Sigmoid colon (tissue), 7 donors: ENCODE measurements at places on chromosomes 4 and X.

DNA sequence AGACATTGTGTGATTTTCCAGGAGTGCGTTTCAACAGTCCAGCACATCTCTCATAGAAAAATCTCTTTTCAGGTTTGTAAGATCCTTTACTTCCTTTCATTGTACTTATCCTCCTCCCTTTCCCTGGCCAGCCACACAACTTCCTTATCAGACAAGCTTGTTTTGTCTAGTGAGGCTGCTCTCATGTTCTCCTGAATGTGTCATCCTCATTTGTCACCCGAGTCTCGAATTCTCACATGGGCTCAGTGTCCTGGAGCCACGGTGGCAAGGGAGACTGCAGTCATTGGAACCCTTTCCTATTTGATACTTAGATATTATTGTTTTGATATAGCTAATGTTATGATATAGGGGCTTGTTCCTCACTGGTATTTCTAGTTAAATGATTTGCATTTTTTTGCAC lies 16.9 kb downstream of the SYNPO2 start:
- H3K4me3 ChIP-seq = no peak overlapping the region
- H3K4me1 ChIP-seq = peaks cover 86% of the 10 kb centered on the region
- DNase-seq = no peak
- H3K27me3 ChIP-seq = no peaks in the 10 kb centered on the region
- no peaks in the 10 kb centered on the region for H3K36me3 ChIP-seq

GRCh38 chr4:71360844-71361243 lies 22.0 kb downstream of the SLC4A4 start:
- no peaks in the 10 kb centered on the region for H3K36me3 ChIP-seq
- H3K27ac ChIP-seq = no peak overlapping the region
- H3K4me3 ChIP-seq = no peak overlapping the region
- H3K27me3 ChIP-seq = no peaks in the 10 kb centered on the region

DNA sequence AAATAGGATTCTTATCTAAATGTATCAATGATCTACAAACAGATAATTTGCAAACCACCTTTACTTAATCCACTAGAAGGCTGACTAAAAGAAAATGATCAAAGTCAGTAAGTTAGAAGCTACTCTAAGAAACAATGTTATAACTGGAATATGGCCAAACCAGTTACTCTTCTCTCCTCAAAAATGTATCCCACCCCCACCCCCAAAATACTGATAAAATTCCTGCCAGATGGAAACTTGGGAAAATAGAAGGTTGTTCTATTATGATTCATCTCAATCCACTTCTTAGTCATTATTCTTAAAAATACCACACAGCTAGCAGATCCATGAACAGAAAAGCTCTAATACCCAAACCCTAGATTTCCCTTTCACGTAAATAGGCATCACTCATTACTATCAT lies 206.4 kb downstream of the KLHL13 start:
- H3K4me3 ChIP-seq = no peak overlapping the region
- H3K4me1 ChIP-seq = no peaks in the 10 kb centered on the region
- no peak overlapping the region for H3K27ac ChIP-seq
- no peaks in the 10 kb centered on the region for H3K27me3 ChIP-seq

- H3K27ac ChIP-seq = no peak overlapping the region
- H3K27me3 ChIP-seq = no peaks in the 10 kb centered on the region
- no peaks in the 10 kb centered on the region for H3K36me3 ChIP-seq
Observed at GRCh38 chr4:176205299-176205698, 9.9 kb upstream of the SPATA4 start.

DNA sequence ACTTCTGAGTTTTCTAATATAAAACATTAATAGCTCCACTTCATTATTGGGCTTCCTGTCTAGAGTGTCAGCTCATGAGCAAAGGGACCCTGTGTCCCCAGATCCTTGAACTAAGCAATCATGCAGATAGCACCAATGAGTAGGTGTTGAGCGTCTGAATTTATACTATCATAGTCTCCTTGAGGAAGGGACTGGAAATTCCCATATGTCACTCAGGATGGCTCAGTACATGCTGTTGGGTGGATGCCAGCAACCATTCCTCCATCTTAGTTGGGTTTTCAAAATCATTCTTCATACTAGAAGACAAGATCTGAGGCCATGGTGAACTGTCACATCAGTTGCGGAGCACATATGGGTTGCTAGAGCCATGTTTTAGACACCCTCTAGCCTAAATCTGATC lies 27.7 kb downstream of the CD99 start:
- peaks cover 51% of the 10 kb centered on the region for H3K36me3 ChIP-seq
- H3K4me1 ChIP-seq = peaks cover 8% of the 10 kb centered on the region
- H3K27me3 ChIP-seq = no peaks in the 10 kb centered on the region
- peak; percentile 13 for DNase-seq
- no peak overlapping the region for H3K27ac ChIP-seq
- H3K4me3 ChIP-seq = no peak overlapping the region

GRCh38 chrX:134671294-134671693 lies 13.0 kb upstream of the PLAC1 start:
- no peaks in the 10 kb centered on the region for H3K4me1 ChIP-seq
- no peak overlapping the region for H3K4me3 ChIP-seq
- H3K27me3 ChIP-seq = no peaks in the 10 kb centered on the region
- DNase-seq = no peak
- no peaks in the 10 kb centered on the region for H3K36me3 ChIP-seq

GRCh38 chr4:89162987-89163386 lies 51.7 kb downstream of the TIGD2 start:
- DNase-seq = no peak
- H3K4me3 ChIP-seq = no peak overlapping the region
- no peak overlapping the region for H3K27ac ChIP-seq
- no peaks in the 10 kb centered on the region for H3K36me3 ChIP-seq

DNA sequence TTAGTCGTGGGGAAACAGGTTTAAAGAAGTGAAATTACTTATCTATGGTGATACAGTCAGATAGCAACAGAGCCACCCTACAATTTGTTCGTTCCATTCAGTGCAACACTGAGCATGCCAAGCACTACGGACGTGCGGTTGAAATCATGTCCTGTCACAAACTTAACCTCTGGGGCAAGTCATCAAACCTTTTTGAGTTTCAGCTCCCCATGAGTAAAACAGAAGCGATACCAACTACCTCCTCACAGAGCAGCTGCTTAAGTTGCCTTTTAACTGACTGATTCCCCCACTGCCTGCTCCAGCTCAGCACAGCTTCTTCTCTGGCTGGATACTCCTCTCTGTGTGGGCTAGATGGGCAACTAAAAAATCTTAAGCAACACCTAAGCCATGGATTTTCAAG lies 36.0 kb downstream of the LHFPL1 start:
- H3K36me3 ChIP-seq = no peaks in the 10 kb centered on the region
- no peaks in the 10 kb centered on the region for H3K27me3 ChIP-seq
- H3K27ac ChIP-seq = no peak overlapping the region
- no peak for DNase-seq
- H3K4me3 ChIP-seq = no peak overlapping the region
